Left lung (tissue), 14 donors: ENCODE measurements at places on chromosomes 4 and X. TPM values are rescaled to one million over a fixed set of nuclear protein-coding genes. Genes with fewer than 3 reads are reported as not detected.

DNA sequence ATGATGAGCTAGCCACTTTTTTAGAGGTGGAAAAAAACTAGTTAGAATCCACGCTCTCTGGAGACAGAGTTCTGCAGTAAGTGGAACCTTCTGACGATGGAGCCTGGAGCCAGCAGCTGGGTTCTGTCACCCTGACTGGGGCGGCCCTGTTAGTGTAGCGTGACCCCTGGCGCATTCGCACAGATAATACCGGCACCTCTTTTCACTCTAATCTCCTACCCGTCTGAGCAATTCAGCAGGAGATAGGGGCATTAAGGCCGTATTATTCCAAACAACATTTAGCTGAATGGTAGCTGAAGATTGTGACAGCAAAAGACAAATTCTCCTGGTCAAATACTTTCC, 292.6 kb downstream of the FBXO8 start:
- no peak overlapping the region for H3K27ac ChIP-seq
- no peak overlapping the region for H3K4me3 ChIP-seq
- peaks cover 3% of the 10 kb centered on the region for H3K4me1 ChIP-seq
- no peaks in the 10 kb centered on the region for H3K27me3 ChIP-seq
- no peak for DNase-seq
- no peaks in the 10 kb centered on the region for H3K36me3 ChIP-seq

DNA sequence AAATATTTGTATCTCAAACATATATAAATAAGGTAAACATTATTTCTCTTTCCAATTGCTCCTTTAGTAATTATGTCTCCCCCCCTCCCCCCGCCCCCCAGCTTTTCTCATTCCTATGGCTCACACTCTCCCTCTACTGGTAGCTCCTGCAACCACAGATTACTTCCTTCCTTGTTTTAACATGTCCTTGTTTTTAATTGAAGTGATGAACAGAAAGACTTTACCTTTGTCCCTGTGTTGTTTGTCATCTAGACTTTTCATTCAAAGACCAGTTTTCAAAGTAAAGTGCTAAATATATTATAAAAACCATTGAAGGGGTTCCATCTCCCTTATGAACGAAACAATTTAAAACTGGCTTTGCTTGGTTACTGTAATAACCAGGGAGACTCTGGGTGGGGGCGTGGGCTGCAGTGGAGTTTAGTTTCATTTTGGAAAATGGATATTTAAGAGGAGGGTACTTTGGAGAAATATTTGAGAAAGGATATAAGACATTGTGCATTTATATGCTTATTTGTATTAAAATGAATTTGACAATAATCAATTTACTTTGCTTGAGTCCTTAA, 352.9 kb downstream of the RAPGEF2 start:
- DNase-seq = peak; percentile 43
- H3K4me1 ChIP-seq = no peaks in the 10 kb centered on the region
- H3K4me3 ChIP-seq = no peak overlapping the region
- no peaks in the 10 kb centered on the region for H3K36me3 ChIP-seq
- no peak overlapping the region for H3K27ac ChIP-seq

GRCh38 chr4:87069037-87069742, 134.4 kb downstream of the AFF1 start:
- peaks cover 24% of the 10 kb centered on the region for H3K4me1 ChIP-seq
- no peaks in the 10 kb centered on the region for H3K27me3 ChIP-seq
- DNase-seq = no peak
- H3K36me3 ChIP-seq = no peaks in the 10 kb centered on the region
- H3K4me3 ChIP-seq = no peak overlapping the region

DNA sequence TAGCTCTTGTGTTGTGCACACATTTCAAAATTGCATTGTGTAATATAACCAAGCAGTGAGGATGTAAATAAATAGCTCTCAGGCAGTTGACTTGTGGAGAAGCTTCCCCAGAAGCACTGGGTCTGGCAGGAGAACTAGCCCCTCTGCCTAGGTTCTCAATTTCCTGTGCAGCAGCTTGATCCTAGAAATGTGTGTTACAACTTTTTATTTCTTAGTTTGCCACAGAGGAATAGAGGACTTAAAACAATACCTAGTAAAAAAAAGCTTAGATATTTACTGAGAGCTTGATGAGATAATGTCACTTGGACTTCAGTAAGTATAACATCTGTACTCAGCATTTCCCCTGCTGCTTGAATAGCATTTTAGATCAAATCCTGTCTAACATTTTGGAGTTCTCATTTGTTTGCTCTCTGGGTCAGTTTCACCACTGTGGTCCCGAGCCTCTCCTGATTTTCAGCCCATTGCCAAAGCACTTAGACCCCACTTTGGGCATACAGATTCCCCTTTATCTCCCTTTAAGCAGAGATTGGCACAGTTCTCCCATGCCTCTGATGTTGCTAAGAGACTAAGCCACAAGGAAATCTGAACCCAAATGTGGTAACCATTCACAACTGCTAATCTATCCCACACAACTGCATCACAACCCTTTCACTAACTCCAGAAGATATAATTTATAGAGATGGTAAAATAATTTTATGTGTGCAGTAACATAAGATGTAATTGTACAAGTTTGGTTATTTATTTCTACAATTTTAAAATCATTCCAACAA, 98.2 kb upstream of the NRK start:
- H3K27ac ChIP-seq = no peak overlapping the region
- DNase-seq = no peak

DNA sequence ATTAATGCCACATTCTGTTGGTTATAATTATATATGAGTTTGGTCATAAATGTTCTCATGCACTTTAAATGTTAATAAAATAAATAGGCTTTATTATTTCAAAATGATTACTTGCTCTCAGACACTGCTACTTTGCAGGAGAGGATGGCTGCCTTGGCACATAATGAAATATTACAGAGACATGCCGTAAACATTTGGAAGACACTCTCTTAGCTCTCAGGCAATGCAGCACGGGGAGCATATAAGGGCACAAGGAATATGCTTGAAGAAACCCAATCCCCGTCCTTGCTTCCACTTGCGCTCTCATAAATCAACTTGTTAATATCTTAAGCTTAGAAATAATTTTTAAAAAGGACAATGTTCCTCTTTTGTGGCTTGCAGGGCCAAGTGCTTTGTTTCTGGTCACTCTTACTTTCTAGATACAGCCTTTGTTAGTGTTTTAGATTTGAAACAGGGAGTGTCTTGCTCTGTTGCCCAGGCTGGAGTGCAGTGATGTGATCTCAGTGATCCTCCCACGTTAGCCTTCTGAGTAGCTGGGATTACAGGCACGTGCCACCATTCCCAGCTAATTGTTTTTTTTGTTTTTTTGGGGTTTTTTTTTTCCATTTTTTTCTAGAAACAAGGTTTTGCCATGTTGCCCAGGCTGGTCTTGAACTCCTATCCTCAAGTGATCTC, 445.0 kb downstream of the SPRY1 start:
- DNase-seq = no peak
- H3K27me3 ChIP-seq = no peaks in the 10 kb centered on the region
- H3K4me3 ChIP-seq = no peak overlapping the region
- no peaks in the 10 kb centered on the region for H3K36me3 ChIP-seq
- no peak overlapping the region for H3K27ac ChIP-seq

- H3K36me3 ChIP-seq = no peaks in the 10 kb centered on the region
- H3K4me1 ChIP-seq = no peaks in the 10 kb centered on the region
- H3K27me3 ChIP-seq = no peaks in the 10 kb centered on the region
- no peak for DNase-seq
- H3K27ac ChIP-seq = no peak overlapping the region
Observed at GRCh38 chr4:20341134-20341738, 89.5 kb downstream of the SLIT2 start.

GRCh38 chr4:174828845-174829701, at the start of gene GLRA3:
Gene GLRA3 (minus strand): TSS chr4:174829247. CDS start chr4:174828811, 436 bp downstream.
- H3K36me3 ChIP-seq = no peaks in the 10 kb centered on the region
- H3K4me3 ChIP-seq = peak within 1 kb of the TSS; percentile 7
- peaks cover 10% of the 10 kb centered on the region for H3K27me3 ChIP-seq
- H3K27ac ChIP-seq = no peak within 1 kb of the TSS
- peak; percentile 52 for DNase-seq

DNA sequence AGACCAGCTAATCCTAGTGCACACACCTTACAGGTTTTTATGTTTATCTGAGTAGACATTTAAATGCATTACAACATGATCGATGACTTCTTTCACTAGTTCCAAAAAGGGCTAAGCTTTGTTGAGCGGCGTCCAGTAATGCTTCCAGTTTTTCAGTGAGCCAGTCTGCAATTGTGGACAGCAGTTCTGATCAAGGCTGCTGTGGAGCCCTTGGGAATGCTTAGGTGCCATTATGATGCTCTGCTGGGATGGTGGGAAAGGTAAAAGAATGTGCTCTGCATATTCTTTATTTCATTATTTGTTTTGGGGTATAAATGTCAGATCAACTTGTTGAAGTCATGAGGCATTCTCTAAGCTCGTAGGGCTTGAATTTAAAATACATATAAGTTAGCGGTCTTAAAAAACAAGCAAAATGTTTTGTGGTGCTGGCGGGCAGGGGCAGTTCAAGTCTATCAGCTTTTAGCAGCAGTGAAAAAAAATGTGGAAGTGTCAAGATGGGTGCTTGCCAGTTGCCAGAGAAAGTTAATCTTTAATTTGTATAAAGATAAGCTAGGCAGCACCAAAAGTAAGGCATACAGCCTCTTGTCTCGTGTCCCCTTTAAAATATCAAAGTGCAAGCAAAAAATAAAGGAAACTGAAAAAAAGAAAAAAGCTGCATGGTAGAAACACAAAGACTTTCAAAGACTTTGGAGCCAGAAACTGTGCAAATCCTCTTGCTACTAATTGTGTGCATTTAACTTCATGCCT, 5.8 kb downstream of the MID1IP1 start:
- no peaks in the 10 kb centered on the region for H3K27me3 ChIP-seq
- DNase-seq = no peak
- peaks cover 28% of the 10 kb centered on the region for H3K4me1 ChIP-seq
- H3K4me3 ChIP-seq = peak overlapping the region; percentile 70
- no peaks in the 10 kb centered on the region for H3K36me3 ChIP-seq

DNA sequence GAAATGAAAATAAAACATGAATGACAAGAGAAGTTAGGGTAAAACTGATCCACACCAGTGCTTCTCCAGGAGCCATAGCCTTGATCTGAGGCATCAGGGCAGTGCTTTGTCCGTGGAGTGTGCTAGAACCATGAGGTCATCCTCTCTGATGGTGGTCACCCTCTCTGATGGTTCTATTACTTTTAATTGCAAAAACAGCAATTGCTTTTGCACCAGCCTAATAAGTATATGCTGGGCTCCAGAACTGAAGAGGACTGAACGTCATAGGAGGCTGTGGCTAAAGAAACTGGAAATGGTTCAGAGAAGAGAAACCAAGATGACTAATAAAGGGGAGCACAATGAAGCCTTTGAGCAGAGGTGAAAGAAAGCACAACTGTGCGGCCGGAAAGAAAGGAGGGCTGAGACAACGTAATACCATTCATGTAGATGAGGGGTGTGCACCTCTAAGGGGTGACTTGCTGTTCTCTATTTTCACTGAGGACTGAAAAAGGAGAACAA, 17.0 kb upstream of the TMEM154 start:
- no peaks in the 10 kb centered on the region for H3K27me3 ChIP-seq
- H3K27ac ChIP-seq = no peak overlapping the region
- H3K4me3 ChIP-seq = no peak overlapping the region
- no peaks in the 10 kb centered on the region for H3K4me1 ChIP-seq
- DNase-seq = no peak

FRMD7 gene
- polyA plus RNA-seq = not detected

TAF7L gene
- 0.89 TPM for polyA plus RNA-seq

GLUD2 gene
- polyA plus RNA-seq = 3.0 TPM
